NB4 (cell line): ENCODE measurements at places on chromosomes 2 and 18.

GRCh38 chr2:68366083-68366560, 1.0 kb downstream of the PLEK start:
- DNase-seq, result peak; percentile 75

- no peak for DNase-seq
Observed at GRCh38 chr2:84550916-84551315, 34.6 kb downstream of the DNAH6 start.

- DNase-seq, result no peak
Observed at GRCh38 chr2:216002101-216002678, 11.2 kb downstream of the MREG start.

DNA sequence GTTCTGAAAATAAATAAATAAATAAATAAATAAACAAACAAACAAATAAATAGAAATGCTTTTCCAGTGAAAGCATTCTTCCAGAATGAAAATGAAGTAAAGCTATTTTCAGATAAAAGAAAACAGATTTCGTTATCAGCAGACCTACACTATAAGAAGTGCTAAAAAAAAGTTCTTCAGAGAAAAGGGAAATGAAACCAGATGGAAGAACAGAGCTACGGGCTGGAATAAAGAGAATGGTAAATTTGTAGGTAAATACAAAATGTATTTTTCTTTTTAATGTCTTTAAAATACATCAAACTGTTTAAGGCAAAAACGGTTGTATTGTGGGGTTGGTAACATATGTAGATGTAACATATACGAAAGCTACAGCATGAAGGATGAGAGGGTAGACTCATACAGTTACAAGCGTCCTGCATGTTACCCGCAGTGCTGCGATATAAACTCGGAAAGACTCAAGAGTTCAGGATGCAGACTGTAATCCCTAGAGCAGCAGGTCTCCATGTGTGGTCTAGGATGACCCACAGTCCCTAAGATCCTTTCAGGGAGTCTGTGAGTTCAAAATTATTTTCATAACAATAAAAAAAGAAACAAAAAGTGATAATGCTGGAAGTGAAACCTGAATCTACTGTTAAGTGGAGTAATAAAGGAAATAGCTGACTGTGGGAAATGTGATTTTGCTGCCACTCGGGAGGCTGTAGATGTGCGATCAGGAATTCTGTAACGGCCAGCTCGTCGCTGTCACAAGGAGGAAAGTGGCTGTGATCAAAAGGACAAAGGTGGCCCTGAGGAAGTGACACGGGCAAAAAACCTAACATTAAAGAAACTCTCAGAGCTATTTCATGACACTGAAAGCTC, 5.3 kb upstream of the RAB12 start:
- peak; percentile 21 for DNase-seq

DNA sequence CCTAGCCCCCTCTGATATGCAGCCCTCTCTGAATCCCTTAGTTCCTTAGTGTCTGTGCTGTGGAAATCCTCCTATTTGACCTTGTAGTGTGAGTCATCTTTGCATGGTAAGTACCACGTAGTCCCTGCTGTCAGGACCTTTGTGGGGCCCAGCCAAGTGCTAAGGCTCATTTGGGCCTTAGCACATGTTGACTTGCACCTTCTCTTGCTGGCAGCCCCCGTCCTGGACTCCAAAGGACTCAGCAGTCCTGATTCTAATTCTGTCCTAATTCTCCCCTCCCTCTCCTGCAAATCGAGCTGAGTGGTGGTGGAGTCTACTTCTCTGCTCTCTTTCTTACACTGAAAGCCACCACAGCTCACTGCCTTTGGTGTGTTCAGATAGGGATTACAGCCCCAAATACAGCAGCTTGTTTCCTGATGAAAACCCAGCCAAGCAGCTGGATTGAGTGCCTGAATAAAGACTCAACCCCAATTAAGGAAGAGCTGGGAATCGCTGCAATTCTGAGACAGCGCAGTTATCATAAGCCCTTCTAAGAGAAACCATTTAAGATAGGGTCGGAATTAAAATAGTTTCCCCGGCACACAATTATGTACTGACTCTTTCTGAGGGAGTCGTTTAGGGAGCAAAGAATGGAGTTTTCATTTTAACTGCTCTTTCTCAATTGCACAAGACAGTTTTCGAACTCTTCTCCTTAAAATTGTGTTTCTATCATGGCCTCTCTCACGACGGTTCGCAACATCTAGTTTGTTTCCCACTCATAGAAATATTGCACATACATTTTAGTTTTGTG, 215.6 kb upstream of the TNP1 start:
- peak; percentile 46 for DNase-seq

DNA sequence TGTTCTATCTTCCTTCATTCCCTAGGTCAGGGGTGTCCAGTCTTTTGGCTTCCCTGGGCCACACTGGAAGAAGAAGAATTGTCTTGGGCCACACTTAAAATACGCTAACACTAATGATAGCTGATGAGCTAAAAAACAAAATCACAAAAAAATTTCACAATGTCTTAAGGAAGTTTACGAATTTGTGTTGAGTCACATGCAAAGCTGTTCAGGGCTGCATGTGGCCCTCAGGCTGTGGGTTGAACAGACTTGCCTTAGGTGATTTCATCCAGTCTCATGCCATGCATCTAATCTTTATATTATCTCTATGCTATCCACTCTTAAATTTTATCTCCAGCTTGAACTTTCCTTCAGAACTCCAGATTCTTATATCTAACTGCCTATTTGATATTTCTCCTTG, 80.1 kb downstream of the CCDC85A start:
- DNase-seq, result no peak

- DNase-seq, result no peak
Observed at GRCh38 chr2:157321466-157321865, 4.2 kb downstream of the ERMN start.

DNA sequence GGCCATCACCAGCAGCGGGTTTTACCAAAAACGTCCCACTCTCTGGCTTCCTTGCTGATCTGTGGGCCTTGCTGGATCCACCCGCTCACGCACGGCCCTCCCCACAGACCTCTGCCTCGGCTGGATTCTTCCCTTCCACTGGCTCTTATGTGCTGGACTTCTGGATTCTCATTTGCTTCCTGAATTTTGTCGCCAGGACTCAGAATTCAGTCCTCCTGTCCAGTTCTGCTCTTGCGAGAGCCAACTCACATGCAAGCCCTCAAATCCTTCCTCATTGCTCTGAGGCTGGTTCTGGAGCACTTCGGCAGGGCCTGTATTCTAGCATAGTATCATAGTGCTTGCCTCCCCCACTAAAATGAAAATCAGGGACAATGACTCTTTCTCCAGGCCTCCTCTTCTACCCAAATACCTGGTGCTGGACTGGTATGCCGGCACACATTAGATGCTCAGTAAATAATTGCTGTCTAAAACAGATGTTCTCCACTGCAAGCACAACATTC, 115.5 kb downstream of the ATL2 start:
- no peak for DNase-seq

DNA sequence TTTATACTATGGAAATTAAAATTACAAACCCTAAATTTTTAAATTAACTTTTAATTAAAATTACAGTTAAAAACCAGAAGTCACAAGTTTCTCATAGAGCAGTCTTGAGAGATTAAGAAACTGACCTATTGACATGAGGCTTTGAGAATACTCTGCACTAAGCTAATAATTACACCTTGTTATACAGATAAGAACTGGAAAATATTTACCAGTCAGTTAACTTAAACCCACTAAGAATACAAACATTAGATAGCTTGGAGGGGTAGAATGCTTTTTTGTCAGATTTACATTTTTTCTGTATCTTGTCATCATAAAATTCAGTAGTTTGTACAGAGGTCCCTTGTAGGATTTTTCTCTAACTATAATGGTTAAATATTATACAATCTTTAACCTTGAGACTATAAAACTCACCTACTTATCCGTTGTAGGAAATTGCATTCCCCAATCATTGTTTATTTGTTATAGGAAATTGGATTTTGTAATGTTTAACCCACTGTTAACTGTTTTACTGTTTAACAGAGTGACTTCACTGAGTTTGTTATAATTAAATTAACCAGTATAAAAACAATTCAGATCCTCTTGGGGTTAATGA, 219.7 kb upstream of the PKDCC start:
- no peak for DNase-seq

GRCh38 chr2:99442837-99443236, 47.0 kb downstream of the REV1 start:
- DNase-seq, result no peak

- DNase-seq, result peak; percentile 69
Observed at GRCh38 chr2:96856776-96857666, 795 bp downstream of the ANKRD39 start.

GRCh38 chr2:45849491-45850283, 198.2 kb downstream of the PRKCE start:
- DNase-seq, result no peak

DNA sequence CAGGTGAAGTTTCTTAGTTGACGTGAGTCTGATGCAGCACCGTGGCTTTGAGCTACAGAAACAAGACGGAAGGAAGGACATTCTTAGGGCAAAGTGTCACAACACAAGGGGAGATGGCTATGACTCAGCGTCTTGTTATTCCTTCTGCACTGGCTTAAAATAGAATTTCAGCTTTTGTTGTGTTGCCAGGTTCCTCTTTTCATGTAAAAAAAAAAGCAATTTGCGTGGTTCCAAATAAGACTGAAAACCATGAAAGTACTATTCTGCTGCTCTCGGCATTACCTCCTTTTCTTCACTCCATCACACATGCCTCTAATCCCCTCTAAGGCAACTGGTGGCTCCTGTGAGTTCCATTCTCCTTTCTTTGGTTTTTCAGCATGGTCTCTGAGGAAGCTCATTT, 150.1 kb downstream of the ANTXR1 start:
- peak; percentile 95 for DNase-seq

GRCh38 chr2:236307641-236308040, 43.4 kb upstream of the ASB18 start:
- DNase-seq, result no peak

DNA sequence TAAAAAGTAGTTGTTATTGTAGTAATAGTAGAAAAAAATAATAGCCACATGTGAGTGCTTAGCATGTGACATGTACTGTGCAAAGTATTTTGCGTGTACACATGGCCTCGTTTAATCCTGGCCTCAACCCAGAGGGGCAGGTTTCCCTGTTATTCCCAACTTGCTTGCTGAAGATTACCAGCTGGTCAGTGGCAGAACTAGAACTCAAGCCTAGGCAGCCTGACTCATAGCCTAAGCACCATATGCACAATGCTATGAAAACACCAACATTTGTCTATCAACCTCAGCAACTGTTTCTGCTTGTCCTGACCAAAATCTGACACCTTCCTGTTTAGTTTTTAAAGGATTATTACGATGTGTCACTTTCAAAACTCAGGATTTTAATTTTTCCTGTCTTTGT, 234.9 kb upstream of the SMAD7 start:
- no peak for DNase-seq

DNA sequence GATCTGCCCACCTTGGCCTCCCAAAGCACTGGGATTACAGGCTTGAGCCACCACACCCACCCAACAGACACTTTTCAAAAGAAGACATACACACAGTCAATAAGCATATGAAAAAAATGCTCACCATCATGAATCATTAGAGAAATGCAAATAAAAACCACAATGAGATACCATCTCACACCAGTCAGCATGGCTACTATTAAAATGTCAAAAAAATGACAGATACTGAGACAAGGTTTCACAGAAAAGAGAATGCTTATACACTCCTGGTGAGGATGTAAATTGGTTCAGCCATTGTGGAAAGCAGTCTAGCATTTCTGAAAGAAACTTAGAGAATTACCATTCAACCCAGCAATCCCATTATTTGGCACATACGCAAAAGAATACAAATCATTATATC, 1947.2 kb downstream of the SUCLG1 start:
- DNase-seq, result no peak

GRCh38 chr2:120985997-120986651, 250.5 kb downstream of the GLI2 start:
- DNase-seq, result no peak

DNA sequence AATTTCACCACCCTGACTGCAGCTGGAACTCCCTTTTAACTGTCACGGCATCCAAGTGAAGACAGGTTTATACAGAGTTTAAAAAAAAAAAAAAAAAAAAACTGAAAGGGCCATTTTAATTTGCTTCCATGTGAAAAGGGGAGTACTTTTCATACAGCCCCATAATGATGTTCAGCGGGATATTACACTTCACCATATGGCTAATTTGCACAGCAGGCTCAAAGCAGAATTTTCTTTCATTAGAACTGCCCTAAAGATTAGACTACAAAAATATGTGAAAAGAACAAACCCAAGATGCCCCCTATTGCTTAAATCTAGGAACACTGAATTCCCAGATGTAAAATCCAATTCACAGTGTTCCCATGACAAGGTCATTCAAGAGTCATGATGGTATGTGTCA, 301.8 kb downstream of the EXOC6B start:
- no peak for DNase-seq

GRCh38 chr2:233082222-233082930, 22.2 kb downstream of the INPP5D start:
- peak; percentile 77 for DNase-seq

GRCh38 chr18:58429442-58429841, 199.4 kb downstream of the ALPK2 start:
- no peak for DNase-seq

DNA sequence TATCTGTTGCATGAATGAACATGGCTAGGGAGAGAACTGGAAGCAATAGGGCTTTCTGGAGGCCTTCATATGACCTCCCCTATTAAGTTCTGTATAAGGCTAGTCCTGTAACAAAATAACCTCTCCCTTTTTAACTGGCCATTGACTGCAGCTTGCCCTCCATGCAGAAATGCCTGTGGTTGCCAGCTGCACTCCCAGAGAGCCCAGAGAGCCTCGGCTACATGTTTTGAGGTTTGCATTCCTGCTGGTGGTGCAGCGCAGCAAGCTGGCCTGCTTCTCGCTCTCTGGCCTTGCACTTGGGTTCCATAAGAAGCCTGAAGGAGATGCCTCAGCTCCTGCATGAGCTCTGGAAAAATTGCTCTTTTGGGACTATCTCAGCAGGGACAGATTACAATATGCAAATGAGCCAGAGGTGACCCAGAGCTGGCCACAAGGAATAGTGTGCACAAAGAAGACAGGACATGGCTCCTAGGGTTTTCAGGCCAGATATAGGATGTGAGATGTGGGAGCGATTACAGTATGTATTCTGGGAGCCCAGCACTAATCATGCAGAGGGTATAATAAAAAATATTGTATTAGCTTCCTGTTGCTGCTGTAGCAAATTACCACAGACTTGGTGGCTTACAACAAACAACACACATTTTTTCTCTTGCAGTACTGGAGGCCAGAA, 186.7 kb downstream of the INSIG2 start:
- DNase-seq, result no peak

DNA sequence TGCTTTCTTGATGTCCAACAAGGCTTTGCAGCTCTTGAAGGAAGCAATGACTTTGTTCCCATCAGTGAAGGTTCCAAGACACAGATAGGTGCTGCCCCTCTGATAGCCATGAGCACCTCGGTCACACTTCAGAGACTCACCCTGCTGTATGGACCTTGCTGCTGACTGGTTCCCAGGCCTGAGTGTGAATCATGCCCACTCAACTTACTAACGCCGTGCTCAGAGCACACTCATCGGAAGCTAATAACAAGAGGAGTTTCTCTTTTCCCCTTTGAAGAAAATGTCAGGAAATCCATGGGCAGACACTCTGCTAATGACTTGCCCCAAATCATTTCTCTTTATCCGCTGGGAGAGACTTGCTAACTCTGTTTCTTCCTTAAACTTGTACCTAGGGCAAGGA, 83.8 kb upstream of the ARL4C start:
- no peak for DNase-seq

GRCh38 chr2:19800796-19801195, 101.0 kb downstream of the TTC32 start:
- DNase-seq, result no peak
